ENCODE measurements at places on chromosomes 5 and 9.

GRCh38 chr5:143331956-143332355 is 71.5 kb downstream of the NR3C1 start:
- DNase-seq = no peak

- peak; percentile 21 for DNase-seq
Observed at GRCh38 chr5:24059006-24059405, 551.6 kb downstream of the PRDM9 start.

DNA sequence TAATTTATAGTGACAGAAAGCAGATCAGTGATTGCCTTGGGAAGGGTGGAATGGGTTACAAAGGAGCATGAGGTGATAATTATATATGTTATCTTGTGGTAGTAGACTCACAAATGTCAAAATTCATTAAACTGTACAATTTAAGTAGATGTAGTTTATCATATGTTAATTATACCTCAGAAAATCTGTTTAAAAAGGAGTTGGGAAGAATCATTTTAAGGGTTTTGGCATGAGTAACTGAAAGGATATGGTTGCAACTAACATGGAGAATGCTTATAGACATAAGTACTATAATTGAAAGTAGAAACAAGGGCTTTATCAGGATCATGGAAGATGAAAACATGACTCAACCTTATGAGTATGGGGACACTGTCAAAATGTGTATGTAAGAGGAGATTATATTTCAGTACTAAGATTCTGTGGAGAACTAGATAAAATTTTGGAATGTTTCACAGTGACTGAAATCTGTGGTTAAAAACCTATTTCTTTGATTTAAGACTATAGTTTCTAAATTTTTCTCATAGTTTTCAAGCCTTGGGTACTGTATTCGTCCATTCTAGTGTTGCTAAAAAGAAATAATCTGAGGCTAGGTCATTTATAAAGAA is 73.3 kb downstream of the FCHO2 start:
- no peak for DNase-seq

DNA sequence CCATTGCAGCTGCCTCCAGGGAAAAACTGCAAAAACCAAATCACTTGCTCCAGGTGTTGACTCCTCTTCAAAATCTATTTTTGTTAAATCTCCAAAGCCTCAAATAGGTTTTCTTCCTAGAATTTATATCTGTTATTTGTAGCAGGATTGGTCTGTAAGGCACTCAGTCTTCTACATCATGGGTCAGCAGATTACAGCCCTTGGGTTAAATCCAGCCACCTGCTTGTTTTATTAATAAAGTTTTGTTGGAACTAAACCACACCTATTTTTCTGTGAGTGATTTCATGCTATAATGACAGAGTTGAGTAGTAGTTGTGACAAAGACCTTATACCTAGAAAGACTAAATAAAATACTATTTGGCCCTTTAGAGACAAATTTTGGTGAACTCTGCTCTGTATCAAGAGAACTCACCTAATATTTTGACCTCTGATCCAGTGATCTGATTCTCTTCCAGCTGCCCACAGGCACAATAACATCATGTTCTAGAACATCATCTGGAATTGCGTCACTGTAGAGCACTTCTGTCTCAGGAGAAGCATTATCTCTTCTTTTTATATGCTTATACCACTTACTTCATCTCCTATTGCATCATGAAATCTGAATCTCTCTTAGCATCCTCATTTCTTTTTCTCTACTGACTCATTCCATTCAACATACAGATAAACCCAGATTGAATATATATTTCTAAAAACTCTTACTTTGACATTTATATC is 130.1 kb downstream of the RPS23 start:
- DNase-seq = peak; percentile 15

Data from AG08395 (cell line).